ENCODE measurements at places on chromosomes 2 and 18. TPM values are rescaled to one million over a fixed set of nuclear protein-coding genes. Genes with fewer than 3 reads are reported as not detected.
A peak's percentile ranks its signal among the peaks of the same experiment; 100 is the strongest.

- H3K4me1 ChIP-seq, result peaks cover 8% of the 10 kb centered on the region
- no peaks in the 10 kb centered on the region for H3K36me3 ChIP-seq
- H3K4me3 ChIP-seq, result no peak overlapping the region
- no peaks in the 10 kb centered on the region for H3K27me3 ChIP-seq
Measured at GRCh38 chr2:145260081-145260480, 740.2 kb upstream of the ZEB2 start.

The GKN2 gene
- polyA plus RNA-seq, result 101 TPM

The STK17B gene
- 9.0 TPM for polyA plus RNA-seq

GRCh38 chr2:131094463-131095281, 1.4 kb upstream of the FAM168B start:
- no peaks in the 10 kb centered on the region for H3K36me3 ChIP-seq
- H3K27me3 ChIP-seq, result no peaks in the 10 kb centered on the region
- peak overlapping the region; percentile 14 for H3K27ac ChIP-seq
- no peak overlapping the region for H3K4me3 ChIP-seq
- DNase-seq, result peak; percentile 22

DNA sequence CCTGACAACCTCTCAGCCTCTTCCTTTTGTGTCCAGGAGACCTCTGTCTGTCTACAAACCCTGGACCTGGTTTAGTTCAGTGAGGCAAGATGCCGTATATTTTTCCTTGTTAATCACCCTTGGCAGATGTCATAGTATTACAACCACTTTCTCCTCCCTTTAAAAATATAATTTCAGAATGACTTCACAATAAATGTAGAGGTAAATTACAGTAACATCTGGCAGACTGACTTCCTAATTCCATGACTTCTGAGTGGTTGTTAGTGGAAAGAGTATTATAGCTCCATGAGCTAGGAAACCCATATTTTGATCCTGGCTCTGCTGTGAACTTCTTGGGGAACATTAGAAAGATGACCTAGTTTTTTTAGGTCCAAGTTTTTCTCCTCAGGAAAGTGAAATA, 39.5 kb downstream of the SPATS2L start:
- no peak overlapping the region for H3K27ac ChIP-seq
- no peak overlapping the region for H3K4me3 ChIP-seq
- peaks cover 12% of the 10 kb centered on the region for H3K4me1 ChIP-seq
- no peaks in the 10 kb centered on the region for H3K36me3 ChIP-seq
- no peak for DNase-seq

DNA sequence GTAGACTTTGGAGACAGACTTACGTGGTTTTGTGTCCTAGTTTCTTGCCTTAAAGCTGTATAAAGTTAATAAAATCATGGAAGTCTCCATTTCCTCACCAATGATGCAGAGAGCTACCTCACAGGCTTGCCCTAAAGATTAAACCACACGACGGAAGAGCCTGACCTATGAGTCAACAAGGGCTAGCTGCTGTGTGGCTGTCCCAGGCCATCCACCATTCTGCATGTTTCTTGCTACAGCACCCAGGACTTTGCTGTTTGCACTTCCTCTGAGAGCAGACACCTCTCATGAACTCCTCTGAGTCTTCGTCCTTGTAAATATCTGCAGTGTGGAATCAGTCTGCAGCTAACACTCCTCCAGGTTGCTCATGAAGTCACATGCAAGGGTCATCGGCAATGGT, 160.0 kb upstream of the TRIB2 start:
- H3K36me3 ChIP-seq, result no peaks in the 10 kb centered on the region
- no peak overlapping the region for H3K27ac ChIP-seq
- no peak overlapping the region for H3K4me3 ChIP-seq
- H3K4me1 ChIP-seq, result no peaks in the 10 kb centered on the region

GRCh38 chr18:55588111-55588869, at the start of gene TCF4:
TSS of gene TCF4 (minus strand) at chr18:55588192. CDS start at chr18:55587116, 1,076 bp downstream.
- H3K27me3 ChIP-seq, result no peaks in the 10 kb centered on the region
- no peaks in the 10 kb centered on the region for H3K4me1 ChIP-seq
- peak; percentile 90 for DNase-seq
- H3K4me3 ChIP-seq, result peak within 1 kb of the TSS; percentile 73
- peak within 1 kb of the TSS; percentile 86 for H3K27ac ChIP-seq
- H3K36me3 ChIP-seq, result no peaks in the 10 kb centered on the region

DNA sequence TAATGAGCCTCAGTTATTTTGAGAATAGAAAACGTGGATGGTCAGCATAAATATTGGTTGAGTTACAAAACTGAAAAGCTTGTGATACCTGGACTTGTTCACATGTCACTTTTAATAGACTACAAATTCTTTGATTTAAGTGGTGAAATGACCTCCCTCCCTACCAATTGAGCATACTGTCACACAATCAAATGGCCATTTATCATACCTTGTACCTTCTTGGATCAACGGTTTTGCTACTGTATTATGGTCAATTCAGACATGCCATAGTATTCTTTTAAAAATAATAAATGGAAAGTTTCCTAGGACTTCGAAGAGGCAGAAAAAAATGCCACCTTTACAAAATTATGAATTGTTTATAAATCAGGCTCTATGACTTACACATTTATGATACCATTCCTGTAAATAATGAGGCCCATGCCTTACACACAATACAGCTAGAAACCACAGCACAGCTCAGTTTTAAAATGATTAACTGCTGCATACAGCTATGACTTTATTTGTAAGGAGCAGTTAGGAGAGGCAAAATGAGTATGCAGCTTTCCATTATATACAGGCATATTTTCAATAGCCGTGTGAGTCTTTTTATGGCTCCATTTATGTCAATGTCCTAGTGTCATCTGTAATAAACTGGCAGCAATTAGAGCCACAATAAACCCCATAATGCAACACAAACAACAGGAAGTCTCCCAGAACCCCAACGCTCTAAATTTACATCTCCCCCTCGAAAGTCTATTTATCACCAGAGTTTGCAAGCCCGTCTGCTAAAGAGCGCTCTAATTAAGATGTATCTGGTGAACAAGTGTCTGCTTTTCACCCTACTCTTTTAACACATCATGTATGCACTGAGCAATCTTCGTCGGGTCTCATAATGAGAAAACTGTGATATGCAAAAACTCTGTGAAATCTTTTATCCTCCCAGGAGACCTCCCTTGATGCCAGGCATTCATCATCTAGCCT, 176.1 kb downstream of the ZNF521 start:
- H3K4me3 ChIP-seq, result no peak overlapping the region
- H3K36me3 ChIP-seq, result no peaks in the 10 kb centered on the region
- H3K4me1 ChIP-seq, result no peaks in the 10 kb centered on the region

Measured in lung (tissue), 17 donors.